ENCODE measurements at places on chromosomes 1 and 21.

GRCh38 chr1:223430236-223430635, 37.0 kb downstream of the CCDC185 start:
- DNase-seq: no peak

DNA sequence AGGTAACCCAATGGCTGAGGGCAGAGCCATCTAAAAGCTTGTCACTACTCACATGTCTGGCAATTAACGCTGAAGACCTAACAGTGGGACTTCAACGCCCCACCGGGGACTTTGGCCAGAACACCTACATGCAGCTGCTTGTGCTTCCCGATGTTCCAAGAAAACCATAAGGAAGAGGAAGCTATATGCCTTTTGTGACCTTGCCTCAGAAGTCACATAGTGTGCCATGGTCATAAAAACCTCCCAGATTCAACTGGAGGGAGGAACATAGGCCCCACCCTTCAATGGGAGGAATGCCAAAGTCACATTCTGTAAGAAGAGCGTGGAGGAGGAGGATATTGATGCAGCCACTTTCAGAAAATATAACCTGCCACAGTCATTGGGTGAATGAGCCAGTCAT, 147.8 kb upstream of the MAGI3 start:
- DNase-seq: no peak

GRCh38 chr1:89167590-89168230, 8.1 kb downstream of the GBP7 start:
- no peak for DNase-seq

DNA sequence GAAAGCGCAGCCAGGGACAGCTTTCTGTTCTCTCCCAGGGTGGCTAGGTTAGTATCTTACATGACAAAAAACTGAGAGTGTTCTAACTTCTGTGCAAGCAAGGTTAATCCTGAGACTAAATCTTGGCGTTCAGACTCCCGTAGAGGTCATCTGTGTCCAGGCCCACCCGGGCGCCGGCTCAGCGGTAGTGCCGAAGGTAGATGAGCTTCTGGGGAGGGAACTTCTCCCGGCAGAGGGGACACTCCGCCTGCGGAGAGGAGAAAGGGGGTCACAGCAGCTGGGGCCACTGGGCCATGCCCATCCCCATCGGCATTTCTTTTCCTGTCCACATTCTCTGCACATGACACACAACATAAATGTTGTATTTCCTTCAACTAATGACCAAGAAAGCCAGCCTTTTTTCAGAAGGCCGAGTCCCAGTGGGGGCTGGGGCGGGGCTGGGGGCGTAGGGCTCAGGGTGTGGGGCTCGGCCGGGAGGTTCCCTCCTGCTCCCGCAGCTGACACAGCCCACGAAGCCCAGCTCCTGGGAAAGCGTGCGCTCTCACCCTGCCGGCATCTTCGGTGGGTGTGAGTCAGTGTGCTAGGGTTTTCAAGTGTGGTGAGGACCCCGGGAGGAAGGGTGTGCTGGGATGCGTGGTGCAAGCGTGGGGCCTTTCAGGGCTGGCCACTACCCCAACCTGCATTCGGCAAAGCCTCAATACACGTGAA, 6.6 kb downstream of the PEX10 start:
- DNase-seq: no peak

GRCh38 chr1:177411381-177411780, 240.6 kb downstream of the BRINP2 start:
- DNase-seq: no peak

- no peak for DNase-seq
These were observed 326.2 kb downstream of the DUSP10 start for GRCh38 chr1:221415651-221416050.

Data from stimulated activated CD8-positive, alpha-beta memory T cell treated with anti-CD3 and anti-CD28 coated beads, Interleukin-4, amount 100 ng/mL, for 4 hours (primary cell).